Panc1 (cell line): ENCODE measurements at places on chromosomes 16 and 17. TPM values are rescaled to one million over a fixed set of nuclear protein-coding genes. Genes with fewer than 3 reads are reported as not detected.

GRCh38 chr16:49556606-49557446 is 183.2 kb downstream of the C16orf78 start:
- no peak for DNase-seq

DNA sequence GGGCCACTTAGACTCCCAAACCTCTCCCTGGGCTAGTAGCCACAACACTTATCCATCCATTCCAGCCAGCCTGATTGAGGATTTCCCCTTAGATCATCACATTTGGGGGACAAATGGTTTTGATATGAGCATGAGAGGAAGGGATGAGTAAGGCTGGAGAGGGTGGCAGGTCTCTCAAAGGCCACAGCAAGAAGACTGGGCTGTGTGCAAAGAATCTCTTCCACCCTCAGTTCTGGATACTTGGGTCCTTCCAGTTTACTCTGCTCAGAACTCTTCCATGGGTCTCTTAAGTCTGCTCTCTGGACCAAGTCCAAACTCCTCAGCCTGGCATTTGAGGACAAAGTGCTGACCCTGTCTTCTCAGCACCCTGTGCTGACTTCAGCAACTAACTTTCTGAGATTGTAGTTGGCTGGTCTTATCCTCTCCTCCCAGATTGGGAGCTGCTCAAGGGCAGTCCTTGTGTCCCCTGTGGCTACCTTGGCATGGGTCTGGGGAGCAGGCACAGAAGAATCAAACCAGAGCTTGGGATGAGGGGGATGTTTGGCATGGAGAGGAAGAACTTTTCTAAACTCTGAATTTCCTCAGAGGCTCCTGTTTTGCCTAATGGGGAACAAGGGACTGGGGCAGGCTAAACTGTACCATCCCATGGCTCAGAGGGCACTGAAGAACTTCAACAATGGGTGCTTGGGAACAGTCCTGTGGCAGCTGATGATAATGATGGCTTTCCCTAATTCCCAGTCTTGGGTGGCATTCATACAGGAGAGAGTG is 3.1 kb upstream of the NFATC3 start:
- no peak for DNase-seq

DNA sequence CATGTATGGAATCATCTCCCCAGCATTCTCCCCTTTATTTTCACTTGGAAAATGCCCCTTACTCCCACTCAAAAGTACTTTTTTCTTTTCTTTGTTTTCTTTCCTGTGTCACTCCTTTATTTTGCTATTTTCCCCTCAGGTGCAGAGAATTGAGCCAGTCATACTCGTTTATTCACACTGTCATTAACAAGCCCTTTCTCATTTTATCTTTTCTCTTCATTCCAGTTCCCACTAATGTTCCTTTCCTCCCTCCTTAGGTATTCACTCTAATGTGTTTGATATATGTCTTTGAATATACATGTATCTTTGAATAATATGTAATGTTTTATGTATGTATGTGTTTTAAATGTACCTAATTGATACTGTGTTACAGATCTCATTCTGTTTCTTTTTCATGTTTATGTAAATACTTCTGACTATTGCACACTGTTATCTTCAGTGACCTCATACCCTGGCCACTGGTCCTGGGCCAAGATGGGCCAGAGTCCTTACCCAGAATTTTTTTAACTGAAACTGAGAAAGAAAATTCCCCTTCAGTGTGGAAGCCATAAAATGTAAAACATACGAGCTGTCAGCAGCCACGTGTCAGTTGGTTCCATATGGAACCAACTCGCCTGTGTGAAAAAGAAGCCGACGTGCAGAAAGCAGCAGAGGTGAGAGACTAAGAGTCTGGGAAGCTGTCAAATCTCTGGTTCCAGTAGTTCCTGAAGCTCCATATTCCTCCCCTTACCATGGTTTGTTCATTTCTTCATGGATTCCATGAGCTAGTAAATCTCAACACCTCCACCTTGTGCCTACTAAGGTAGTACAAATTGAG is 5.8 kb downstream of the SRR start:
- no peak for DNase-seq

GRCh38 chr17:48527547-48527932 is 3.3 kb downstream of the HOXB1 start:
- no peak for DNase-seq

DNA sequence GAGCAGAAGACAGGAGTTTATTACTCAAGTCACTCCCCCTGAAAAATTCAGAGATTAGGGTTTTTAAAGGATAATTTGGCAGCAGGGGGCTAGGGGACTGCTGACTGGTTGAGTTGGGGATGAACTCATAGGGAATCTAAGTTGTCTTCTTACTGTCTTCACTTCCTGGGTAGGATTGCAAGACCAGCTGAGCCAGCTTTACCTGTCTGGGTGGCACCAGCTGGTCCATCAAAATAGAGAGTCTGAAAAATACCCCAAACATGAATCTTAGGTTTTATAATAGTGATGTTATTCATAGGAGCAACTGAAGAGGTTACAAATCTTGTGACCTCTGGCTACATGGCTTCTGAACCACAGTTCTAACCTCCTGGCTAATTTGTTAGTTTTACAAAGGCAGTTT is 157.9 kb downstream of the PPM1E start:
- DNase-seq = no peak

DNA sequence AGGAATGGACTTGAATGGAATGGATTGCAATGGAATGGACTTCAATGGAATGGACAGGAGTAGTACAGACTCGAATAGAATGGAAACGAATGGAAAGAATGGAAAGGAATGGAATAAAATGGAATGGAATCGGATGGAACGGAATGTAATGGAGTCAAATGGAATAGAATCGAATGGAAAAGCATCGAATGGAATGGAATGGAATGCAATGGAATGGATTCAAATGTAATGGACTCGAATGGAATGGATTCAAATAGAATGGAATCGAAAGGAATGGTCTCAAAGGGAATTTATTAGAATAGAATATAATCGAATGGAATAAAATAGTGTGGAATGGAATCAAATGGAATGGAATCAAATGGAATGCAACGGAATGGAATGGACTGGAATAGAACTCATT is 484.9 kb upstream of the WSB1 start:
- DNase-seq = no peak

DNA sequence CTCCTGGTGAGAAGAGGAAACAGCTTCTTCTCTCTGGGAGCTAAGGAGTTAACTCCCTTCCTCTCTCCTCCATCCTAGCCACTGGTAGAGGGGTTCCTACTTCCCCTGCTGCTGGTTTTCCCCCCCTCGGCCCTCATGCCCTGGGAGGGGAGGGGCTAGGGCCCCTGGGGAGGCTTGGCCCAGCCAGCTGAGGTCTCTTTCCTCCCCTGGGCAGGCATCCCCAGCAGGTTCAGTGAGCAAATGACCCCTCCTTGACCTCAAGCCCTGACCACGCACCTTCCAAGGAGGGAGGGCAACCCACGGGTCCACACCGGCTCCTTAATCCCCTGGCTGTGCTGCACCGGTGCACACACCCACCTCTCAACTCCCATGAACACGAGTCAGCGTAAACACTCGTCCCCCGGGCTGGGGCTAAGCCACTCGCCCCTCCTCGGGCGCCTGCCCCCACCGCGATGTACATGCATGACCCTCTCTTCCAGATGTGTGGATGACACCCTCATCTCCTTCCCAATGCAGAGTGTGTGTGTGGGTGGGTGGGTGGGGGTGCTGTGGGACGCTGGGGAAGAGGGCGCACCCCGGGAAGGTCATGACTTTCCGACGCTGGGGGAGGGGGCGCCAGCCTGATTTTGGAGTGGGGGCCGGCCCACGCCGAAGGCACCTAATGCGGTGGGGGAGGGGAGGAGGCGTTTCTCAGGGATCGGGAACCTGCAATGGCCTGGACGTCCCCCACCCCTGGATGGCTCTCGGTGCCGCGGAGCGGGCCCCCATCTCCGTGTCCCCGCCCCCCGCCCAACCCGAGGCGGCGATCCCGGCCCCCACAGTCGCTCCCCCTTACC is 33.7 kb downstream of the SRCIN1 start:
- DNase-seq = no peak

DNA sequence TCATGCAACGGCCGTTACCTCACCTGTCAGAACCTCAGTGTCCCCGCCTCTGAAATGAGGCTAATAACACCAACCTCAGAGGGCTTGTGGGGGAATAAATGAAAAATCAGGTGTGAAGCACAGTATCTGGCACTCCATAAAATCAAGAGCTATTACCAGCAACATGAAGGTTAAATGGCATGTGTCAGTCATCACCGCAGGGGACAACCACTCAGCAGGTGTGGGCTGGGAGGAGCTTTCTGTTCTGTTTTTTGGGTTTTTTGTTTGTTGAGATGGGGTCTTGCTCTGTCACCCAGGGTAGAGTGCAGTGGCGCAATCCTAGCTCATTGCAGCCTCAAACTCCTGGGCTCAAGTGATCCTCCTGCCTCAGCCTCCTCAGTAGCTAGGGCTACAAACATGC is 16.8 kb upstream of the KRT19 start:
- DNase-seq = no peak

- DNase-seq = no peak
These were observed 69.6 kb downstream of the RAI1 start for GRCh38 chr17:17750881-17751280.

- no peak for DNase-seq
These were observed 76.3 kb downstream of the KSR1 start for GRCh38 chr17:27532269-27533263.

- no peak for DNase-seq
These were observed 21.4 kb downstream of the CCDC102A start for GRCh38 chr16:57514791-57515600.

DNA sequence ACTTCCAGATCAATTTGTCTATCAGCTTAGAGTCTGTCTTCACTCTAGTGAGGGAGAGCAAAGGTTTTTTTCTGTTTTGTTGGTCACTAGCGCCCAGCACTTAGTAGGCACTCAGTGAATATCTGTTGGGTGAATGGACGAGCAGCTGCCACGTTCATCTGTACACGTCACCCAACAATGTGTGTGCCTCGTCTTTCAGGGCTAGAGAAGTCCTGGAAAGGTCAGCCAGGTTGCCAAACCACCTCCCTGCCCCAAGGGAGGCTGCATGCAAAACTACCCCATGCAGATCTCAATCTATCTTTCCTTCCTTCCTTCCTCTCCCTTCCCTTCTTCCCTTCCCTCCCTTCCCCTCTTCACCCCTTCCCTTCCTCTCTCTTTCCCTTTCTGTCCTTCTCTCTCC is 340.9 kb downstream of the SOX9 start:
- no peak for DNase-seq

DNA sequence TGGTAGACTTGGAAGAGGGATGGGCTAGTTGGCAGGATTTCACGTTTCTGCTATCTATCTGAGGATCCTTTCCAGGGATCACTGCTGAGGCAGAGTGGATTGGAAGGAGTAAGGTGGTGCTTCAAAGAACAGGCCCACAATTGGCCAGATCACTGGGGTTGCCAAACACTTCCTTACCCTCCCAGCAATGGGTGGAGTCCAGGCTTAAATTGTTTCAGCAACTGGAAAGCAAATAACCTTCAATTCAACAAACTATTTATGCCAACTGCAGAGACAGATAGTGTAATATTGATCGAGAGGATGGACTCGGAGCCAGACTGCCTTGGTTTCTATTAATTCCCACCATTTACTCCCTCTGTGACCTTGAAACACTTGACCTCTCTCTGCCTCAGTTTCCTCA is 2.1 kb downstream of the ARRB2 start:
- DNase-seq = no peak

DNA sequence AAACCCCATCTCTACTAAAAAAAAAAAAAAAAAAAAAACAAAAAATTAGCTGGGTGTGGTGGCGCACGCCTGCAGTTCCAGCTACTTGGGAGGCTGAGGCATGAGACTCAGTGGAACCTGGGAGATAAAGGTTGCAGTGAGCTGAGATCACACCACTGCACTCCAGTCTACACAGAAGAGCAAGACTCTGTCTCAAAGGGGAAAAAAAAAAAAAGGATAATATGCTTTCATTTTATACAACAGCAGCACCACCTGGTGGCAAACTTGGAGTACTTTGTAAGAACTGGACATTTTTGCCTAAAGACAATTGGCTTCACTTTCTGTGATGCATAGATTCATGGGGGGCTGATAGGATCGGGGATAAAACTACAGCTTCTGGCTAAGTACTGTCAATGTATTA is 8.5 kb downstream of the CHTF8 start:
- no peak for DNase-seq

DNA sequence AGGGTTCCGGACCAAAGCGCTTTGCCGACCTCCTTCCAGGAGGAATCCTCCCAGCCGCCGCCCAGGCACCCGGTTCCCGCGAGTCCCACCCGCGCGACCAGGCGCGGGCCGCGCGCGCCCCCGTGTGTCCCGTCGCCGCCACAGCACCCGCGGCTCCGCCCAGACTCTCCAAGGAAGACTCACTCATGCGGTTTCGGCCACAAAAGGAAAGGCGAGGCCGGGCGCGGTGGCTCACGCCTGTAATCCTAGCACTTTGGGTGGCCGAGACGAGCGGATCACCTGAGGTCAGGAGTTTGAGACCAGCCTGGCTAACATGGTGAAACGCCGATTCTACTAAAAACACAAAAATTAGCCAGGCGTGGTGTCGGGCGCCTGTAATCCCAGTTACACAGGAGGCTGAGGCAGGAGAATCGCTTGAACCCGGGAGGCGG is 3.5 kb upstream of the PKMYT1 start:
- no peak for DNase-seq

- DNase-seq = no peak
These were observed 30.8 kb downstream of the CDIP1 start for GRCh38 chr16:4507588-4508345.

The ADGRG3 gene
- not detected for total RNA-seq

The SAMD14 gene
- 6.9 TPM for total RNA-seq

The KRT33B gene
- total RNA-seq = not detected

The NECAB2 gene
- 0.33 TPM for total RNA-seq

The PIPOX gene
- 2.4 TPM for total RNA-seq

The VWA3A gene
- not detected for total RNA-seq

The ZNF594 gene
- total RNA-seq = 5.6 TPM
